Fibroblast of skin of left quadriceps (primary cell): ENCODE measurements at places on chromosomes 7 and 10.

DNA sequence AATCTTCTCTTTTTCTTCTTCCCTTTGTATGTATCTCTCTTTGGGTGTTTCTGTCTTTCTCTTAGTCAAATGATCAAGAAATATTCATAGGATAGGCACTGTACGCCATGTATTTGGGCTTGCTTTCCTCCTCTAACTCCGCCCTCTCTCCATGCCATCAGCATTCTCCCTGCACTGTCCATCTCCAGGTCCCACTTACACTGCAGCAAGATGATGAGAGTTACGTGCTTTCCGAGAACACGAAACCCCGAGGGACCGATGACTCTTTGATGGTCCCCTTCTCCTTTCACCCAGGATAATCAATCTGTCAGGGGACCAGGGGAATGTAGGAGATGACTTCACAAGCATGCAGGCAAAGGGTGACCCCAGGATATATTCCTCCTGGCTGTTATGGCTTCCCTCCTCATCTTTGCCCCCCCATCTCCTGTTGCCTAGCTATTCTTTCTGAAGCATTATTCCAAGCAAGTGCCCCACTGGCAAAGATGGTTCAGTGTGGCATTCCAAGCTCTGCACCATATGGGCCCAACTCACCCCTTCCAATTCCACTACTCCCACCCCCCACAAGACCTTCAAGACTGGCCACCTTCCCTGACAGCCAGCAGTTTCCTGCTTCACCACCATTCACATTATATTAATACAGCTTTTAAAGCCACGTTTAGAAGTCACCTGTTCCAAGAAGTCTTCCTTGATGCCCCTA is 40.0 kb downstream of the HIF1AN start:
- DNase-seq = no peak

DNA sequence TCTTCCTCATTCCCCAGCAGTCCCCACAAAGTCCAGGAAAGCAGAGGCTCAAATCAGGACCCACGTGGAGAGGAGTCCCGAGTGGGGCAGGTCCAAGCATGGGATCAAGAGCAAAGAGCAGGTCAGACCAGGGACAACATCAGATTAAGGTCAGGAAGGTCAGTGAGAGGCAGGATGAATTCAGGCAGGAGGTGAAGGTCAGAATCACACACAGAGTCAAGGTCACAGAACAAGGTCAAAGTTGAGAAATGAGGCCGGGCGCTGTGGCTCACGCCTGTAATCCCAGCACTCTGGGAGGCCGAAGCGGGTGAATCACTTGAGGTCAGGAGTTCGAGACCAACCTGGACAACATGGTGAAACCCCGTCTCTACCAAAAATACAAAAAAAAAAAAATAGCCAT is 2.3 kb downstream of the MYL10 start:
- no peak for DNase-seq

DNA sequence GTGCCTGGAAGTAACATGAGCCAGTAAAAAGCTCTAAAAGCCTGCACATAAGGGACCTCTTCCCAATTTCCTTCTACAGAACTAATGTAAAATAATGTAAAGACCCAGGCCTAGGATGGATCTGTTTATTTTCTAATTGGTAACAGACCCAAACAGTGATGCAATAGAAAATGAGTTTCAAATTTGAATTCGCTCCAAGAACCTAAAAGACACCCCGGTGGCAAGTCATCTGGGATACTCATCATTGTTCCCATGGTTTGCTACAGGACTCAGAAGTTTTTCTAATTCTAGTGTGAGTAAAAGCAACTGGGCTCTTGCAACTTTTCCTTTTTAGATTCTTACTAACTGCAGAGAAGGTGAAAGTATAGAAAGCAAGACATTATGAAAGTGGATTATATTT is 271.3 kb upstream of the CACNA2D1 start:
- DNase-seq = peak; percentile 71

GRCh38 chr7:112495156-112495788 is 14.5 kb downstream of the LSMEM1 start:
- no peak for DNase-seq

DNA sequence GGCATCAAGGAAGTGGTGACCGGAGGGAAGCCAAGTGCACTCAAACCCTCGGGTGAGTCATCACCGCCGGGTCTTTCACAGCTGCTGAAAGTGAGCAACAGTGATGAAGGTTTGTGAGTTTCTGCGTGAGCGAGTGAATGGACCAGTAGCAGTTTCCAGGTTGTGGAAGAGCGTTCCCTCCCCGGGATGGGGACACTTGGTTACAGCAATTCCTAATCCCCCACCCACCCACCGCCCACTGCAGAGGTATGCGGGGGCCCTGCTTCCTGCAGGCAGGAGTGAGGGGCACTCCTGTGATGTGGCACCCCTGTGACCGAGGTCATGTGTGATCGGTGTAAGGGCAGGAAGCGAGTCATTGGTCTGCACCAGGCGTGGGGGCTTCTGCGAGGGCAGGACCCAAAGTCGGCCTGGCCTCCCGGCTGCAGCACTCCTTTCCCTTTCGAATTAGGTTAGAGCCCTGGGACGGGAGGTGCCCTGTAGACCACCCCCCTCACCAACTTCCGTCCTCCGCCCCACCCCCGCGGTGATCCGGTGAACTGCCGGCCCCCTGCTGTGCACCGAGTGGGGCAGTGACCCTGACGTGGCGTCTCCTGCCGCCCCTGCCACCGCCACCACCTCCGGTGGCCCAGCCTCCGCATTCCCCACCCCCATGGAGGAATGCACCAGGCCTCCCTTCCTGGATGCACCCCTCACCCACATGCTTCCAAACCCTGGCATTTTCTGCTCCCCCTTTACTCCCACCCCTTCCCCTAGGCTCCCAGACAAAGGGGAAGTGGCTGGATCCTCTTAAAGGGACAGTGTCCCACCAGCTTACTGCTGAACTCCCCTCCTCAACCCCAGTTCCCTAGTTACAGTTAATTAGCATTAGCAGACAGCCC is 10.9 kb downstream of the LIMK1 start:
- peak; percentile 72 for DNase-seq

DNA sequence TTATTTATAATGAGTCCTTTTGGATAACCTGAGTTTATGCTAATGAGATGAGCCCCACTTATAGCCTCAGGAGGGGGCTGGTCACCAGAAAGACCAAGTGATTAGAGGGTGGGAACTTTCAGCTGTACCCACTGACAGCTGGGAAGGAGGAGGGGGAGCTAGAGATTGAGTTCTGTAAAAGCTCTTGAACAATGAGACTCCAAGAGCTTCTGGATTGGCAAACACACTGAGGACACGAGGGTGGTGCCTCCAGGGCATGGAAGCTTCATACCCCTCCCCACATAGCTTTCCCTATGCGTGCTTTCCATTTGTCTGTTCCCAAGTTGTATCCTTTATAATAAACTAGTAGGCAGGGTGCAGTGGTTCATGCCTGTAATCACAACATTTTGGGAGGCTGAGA is 20.3 kb downstream of the MRPS24 start:
- DNase-seq = no peak

- no peak for DNase-seq
Observed at GRCh38 chr10:109762555-109762954, 160.8 kb downstream of the XPNPEP1 start.

- no peak for DNase-seq
Observed at GRCh38 chr7:95881597-95881996, 109.2 kb downstream of the DYNC1I1 start.

GRCh38 chr7:127532736-127533135 is 52.7 kb downstream of the GCC1 start:
- no peak for DNase-seq

- peak; percentile 51 for DNase-seq
Observed at GRCh38 chr7:151631953-151632749, 112.5 kb upstream of the RHEB start.

- DNase-seq = peak; percentile 39
Observed at GRCh38 chr10:36574207-36574606, 551.2 kb upstream of the ANKRD30A start.

- no peak for DNase-seq
Observed at GRCh38 chr7:131346885-131347592, 19.4 kb downstream of the MKLN1 start.

GRCh38 chr10:92692080-92692671 is 2.4 kb downstream of the HHEX start:
- DNase-seq = no peak

- no peak for DNase-seq
Observed at GRCh38 chr7:151322906-151323305, 18.7 kb upstream of the NUB1 start.

DNA sequence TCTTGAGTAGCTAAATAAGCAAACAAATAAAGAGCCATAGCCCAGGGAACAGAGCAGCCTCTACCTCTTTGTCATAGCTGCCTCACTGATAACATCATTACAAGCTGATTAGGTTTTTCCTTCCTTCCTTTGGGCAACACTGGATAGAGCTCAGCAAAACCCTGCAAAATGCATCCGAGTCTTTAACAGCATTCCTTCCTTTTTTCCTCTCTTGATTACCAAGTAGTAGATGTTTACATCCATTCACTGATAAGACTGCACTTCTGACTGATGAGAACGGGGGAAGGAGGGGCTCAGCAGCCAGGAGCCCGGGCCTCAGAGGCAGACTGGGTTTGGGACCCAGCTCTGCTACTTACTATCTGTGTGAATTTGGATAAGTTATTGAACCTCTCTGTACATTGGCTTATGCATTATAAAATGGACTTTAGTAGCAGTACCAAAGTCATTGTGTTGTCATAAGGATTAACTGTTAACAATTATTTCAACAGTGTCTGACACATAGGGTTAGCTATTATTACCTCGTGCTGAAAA is 214.2 kb downstream of the ANK3 start:
- DNase-seq = no peak

DNA sequence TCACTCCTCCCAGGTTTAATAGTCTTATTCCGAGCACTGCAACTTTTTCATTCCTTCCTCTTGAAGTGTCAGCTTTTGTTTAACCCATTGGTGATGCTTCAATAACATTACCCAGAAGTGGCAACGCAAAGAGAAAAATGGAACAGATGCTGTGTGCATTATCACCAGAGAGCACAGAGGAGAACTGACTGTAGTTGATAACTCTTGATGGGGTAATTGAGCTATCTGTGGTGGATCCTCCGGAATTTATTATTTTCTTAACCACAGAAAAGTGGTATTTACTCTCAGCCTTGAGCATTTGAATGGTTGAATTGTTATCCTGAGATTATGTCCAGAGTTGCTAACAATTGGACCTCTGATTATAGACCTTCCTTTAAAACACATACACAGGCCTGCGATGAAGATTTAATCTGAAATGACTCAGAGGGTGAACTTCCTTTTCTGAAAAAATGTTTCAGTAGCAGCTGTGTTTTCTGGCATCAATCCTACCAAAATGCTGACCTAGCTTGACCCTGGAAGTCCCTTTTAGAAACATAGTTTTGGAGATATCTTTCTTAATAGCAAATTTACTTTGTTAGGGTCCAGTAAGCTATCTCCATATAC is 1584.4 kb upstream of the LRRTM3 start:
- peak; percentile 16 for DNase-seq

GRCh38 chr10:360653-361052 is 225.4 kb downstream of the ZMYND11 start:
- no peak for DNase-seq

DNA sequence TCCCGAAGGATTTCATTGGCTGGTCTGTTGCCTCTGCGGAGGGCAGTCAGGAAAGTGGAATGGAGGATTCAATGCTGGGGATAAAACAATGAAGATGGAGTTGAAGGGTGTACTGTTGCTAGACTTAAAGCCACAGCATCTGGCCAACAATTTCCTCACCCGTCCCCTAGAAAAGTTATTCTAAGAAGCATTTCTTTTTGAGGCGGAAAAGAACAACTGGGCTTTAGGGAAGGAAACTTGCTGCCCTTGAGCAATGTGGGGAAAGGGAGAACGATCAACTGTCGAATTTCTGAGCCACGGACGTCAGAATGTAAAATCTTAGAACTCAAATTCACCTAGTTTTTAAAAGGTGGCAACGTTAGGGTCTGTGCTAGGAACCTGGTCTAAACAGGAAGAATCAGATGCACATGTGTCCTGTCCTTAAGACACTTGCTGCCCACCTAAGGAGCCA is 664 bp downstream of the FMC1 start:
- DNase-seq = no peak

DNA sequence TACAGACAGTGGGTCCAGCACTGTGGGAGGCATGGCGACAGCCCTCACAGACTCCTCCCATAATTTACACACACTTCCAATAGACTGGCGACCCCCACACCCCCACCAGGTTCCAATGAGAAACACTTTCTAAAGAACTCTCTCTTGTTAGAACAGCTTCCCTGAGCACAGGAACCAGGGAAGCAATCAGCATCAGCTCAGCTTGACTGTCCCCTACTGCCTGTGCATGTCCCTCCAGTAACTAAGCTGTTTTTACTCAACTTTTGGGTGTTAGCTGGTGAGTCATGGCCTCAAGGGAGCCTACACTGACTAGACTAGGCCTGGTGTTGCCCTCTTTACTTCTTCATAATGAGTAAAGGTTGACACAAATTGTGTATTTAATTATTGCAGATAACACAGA is 32.6 kb upstream of the HERPUD2 start:
- DNase-seq = no peak
